ENCODE measurements at places on chromosomes 5 and 9.

DNA sequence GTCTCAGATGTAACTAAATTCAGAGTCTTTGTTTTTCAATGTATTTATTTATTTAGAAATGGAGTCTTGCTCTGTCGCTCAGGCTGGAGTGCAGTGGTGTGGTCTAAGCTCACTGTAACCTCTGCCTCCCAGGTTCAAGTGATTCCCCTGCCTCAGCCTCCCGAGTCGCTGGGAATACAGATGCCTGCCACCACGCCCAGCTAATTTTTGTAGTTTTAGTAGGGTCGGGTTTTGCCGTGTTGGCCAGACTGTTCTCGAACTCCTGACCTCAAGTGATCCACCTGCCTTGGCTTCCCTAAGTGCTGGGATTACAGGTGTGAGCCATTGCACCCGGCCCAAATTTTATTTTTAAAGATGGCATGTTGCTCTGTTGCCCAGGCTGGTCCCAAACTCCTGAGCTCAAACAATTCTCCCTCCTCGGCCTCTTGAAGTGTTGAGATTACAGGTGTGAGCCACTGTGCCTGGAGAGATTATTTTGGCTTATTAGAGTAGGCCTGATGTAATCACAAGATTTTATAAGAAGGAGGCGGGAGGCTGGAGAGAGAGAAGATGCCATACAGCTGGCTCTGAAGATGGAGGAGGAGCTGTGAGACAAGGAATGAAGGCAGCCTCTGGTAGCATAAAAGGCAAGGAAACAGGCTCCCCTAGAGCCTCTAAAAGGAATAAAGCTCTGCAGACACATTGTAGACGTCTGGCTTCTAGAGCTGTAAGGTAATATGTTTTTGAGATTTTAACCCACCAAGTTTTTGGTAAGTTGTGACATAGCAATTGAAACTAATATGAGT is 12.9 kb upstream of the KLF9 start:
- no peak for DNase-seq

GRCh38 chr5:128962211-128962610 is 3.1 kb upstream of the SLC27A6 start:
- DNase-seq, result no peak

DNA sequence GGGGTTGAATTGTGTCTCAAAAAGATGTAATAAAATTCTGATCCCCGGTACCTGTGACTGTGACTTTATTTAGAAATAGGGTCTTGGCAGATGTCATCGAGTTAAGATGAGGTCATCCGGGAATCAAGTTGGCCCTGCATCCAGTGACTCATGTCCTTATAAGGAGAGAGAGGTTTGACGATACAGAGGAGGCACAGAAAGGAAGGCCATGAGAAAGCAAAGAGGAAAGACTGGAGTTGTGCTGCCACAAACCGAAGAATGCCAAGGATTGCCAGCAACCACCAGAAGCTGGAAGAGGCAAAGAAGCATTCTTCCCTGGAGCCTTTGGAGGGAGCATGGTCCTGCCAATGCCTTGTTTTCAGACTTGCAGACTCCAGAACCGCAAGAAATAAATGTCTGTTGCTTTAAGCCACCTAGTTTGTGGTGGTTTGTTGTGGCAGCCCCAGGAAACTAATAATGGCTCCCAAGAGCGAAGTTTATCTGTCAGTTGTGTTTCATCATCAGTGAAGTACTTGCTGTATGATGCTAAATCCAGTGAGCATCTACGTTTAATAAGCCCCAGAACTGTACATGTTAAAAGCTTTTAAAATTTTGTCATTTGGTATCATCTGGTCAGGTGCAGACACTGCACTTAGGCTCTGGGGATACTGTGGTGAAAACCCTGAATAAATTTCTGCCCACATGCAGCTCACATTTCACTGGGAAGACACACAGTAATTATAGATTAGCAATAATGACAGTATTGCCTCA is 114.8 kb downstream of the TLE4 start:
- no peak for DNase-seq

- DNase-seq, result no peak
These were observed 542.3 kb downstream of the CYLC2 start for GRCh38 chr9:103537426-103537825.

DNA sequence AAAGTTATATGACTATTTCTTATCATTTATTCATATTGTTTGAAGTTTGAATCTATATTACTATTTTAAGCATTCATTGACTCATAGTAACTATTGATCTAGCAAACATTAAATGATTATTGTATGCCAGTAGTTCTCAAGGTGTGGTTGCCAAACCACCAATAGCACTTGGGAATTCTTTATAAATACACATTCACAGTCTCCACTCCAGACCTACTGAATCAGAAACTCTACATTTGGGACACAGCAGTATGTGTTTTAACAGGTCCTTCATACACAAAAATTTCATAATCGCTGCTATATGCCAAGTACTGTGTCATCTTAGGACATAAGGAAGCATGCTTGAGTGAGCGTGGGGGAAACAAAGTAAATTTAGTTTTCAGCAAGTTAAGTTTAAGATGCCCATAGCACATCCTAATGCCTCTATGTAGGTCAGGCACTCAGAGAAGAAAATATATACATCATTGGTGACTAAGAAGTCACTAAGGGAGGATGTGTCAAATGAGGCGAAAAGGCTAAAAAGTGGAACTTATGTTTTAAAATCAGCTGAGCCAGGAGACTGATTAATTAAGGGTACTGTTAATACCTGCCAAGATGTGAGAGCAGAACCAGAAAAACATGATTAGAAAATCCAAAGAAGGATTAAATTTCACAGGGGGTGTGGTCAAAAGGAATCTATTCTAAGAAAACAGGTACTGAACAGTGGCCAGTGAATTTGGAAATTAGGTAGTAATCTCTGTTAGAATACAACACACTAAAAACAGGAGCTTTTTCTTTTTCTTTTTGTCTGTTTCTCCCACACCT is 340.8 kb downstream of the HCN1 start:
- DNase-seq, result no peak

DNA sequence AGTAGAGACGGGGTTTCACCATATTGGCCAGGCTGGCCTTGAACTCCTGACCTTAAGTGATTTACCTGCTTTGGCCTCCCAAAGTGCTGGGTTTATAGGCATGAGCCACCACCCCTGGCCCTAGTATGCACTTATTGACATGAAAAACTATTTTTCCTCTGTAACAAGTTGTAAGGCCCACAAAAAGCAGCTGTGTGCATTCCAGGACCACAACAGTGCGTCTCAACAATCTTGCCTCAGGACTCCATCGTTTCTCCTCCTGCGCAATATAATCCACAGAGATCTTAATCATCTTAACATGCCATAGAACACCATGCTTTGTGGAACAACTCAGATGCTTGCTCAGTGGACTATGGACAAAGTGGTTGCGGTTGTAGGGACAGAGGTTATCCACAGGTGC is 10.2 kb downstream of the OR2V1 start:
- DNase-seq, result no peak

DNA sequence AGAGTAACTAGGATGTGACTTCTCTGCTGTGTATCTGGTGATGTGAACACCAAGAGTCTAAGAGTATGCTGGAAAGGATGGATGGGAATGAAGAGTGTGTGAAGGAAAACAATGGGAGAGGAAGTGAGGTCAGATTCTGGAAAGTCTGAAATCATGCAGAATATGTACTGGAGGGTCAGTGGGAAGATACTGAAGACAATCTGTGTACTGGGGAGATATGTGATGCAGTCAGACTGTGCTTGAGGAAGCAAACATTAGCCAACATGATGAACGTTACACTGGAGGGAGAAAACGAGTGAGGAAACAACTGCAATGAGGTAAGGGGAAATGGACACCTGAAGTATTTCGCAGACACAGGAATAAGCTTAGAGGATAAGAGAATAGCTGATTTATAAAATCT is 105.7 kb downstream of the NR3C1 start:
- no peak for DNase-seq

DNA sequence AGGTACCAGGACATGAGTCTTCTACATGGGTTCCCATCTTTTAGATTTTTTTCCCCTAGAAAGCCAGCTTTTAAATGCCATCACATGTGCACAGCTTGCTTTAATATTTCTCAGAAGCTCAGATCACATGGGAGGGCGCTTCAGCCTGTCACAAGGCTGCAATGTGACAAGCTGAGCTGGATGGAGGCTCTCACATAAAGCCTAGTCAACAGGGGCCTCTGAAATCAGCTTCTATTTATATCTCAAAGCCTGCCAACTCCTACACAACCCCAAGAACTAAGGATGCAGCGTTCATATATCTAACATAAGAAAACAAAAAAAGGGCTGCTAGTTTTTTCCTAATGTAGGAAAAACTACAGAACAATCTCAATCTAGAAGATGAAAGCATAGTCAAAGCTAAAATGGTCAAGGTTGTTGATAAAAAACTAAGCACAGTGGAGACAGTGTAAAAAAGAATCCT is 2.3 kb downstream of the ZFAND5 start:
- DNase-seq, result no peak

GRCh38 chr9:91359734-91360470 is 1.8 kb downstream of the AUH start:
- DNase-seq, result no peak

- no peak for DNase-seq
These were observed 87.6 kb downstream of the BASP1 start for GRCh38 chr5:17305017-17305416.

- no peak for DNase-seq
These were observed 18.8 kb upstream of the FANCC start for GRCh38 chr9:95336281-95336680.

GRCh38 chr5:176447591-176447977 is 601 bp upstream of the FAF2 start:
- no peak for DNase-seq

DNA sequence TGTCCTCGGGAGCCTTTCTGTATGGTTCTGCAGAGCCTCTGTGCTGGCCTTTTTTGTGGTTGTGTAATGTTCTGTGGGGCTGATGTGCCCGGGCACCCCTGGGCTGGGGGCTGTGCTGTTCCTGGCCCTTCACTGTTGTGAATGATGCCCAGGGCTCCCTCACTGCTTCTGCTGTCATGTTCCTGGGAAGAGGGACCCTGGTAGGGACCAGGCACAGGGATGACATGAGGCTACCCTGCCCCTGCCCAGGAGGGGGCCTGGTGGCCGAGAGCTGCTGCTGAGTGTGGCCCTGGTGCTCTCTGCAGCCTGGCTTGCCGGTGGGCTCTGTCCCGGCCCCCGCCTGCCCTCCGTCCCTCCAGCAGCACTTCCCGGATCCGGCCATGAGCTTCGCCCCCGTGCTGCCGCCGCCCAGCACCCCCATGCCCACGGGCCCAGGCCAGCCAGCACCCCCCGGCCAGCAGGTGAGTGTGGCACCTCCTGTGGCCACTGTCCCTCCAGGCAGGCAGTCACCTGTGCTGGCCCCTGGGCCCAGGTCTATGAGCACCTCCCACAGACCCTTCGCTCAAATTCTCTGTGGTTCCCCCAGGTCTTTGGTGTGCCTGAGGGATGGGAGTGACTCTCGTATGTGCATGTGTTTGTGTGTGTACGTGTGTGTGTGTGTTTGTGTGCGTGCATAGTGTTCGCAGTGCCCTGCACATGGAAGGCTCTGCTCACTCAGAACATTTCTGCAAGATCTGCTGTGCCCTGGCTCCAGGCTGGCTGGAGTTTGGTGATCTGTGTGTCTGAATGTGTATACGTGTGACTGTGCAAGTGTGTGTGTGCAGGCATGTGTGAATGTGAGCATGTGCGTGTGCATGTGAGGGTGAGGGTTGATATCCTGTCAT is 72.3 kb downstream of the WNK2 start:
- no peak for DNase-seq

GRCh38 chr9:136773386-136774044 is 9.2 kb upstream of the LCN15 start:
- no peak for DNase-seq

GRCh38 chr5:161547738-161548486 is 1.4 kb upstream of the GABRB2 start:
- no peak for DNase-seq

DNA sequence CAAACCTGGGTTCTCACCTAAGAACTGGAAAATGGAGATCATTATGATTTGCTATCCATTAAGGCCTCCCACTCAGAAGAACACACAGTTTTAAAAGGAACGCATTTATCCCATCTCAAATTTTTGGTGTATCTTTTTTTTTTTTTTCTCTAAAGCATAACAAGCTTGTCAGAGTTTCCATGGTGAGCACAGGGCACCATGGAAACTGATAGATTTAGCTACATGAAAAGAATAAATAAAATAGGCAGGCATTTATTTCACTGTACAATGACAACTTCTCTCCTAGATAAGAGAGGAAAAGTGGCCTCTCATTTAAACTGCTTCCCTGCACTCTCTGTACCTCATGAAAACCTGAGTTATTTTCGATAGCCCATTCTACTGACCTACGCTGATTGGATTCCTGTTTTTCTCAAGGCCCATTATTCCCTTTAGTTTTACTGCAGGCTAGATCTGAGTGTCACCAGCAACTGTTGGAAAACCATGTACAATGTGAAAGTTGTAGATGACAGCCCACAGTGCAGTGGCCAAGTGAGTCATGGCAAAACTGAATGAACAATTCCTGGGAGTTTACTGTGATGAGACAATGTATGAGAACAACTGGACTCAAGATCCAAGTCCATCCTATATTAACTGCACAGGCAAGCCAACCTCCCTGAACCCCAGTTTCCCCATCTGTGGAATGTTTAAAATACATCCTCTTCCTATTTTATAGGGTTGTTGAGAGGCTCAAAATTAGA is 4.3 kb upstream of the GDA start:
- no peak for DNase-seq

DNA sequence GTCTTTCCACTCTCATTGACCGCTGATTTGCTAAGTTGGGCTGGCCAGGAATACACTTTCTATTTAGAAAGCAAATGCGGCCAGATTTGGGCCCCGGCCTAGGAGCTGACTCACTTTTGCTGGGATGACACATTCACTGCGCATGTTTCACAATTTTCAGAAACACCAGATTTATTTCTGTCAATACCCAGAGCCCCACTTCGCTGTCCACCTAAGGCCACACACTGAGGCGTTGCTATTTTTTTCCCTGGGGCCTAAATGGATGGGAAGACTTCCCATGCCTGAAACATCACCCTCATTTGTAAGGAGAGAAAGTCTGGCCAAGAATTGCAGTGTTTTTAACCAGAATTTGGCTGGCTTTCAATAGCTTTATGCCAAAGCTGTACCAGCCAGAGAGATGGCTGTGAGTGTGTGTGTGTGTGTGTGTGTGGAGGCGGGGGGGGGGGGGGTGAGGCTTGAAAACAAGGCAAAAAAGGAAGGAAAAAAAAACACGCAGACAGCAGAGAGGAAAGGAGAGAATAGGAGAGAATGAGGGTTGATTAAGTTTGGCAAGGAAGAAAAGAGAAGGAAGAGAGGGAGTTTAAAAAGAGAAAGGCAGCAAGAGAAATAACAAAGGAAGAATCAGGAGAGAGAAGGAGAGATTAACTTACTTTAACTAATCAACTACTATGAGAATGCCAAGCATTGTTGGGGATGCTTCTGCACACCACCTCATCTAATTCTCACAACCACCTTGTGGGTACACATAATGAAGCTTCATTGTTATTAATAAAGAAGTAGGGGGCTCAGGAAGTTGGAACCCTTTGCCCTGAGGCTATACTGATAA is 261.4 kb upstream of the KLF4 start:
- no peak for DNase-seq

GRCh38 chr5:180816608-180817534 is 14.3 kb upstream of the MGAT1 start:
- no peak for DNase-seq

GRCh38 chr9:4769321-4770080 is 23.2 kb upstream of the RCL1 start:
- DNase-seq, result no peak

Data from GM18507 (cell line).